ENCODE measurements at places on chromosomes 7 and 10.

- DNase-seq = no peak
These were observed 404 bp upstream of the FMC1 start for GRCh38 chr7:139340808-139341057.

DNA sequence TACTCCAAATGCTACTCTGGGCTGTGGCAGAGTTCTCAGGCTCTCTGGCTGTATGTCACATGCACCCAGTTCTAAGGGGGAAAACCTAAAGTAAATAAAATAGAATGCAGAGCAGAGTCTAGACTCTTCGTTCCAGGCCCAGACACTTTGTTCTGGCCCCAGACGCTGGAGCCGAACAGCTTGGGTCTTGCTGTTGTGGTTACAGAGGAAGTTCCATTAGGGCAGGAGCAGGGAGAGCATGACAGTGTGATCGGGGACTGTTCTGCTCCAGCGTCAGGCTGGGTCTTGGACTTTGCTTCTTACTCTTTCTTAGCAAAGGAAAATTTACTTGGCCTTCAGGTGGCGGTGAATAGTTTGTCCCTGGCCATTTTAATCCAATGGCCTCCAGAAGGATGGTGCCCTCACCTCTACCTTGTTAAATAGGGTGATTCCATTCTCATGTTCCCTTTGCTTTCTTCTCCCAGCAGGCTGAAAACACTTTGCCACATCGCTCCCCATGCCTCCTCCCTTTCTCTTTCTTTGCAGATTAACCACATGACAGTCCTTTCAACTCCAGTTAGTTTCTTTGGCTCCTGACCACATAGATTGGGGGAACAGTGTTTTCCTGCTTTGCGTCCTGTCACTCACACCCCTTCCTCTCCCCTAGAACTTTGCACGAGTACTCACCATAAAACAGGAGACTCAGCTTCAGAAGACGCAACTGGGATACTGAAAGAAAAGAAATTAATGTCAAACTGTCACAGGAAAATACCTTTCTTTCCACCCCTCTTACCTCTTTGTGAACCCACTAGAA, 730.8 kb downstream of the SUGCT start:
- DNase-seq = no peak

DNA sequence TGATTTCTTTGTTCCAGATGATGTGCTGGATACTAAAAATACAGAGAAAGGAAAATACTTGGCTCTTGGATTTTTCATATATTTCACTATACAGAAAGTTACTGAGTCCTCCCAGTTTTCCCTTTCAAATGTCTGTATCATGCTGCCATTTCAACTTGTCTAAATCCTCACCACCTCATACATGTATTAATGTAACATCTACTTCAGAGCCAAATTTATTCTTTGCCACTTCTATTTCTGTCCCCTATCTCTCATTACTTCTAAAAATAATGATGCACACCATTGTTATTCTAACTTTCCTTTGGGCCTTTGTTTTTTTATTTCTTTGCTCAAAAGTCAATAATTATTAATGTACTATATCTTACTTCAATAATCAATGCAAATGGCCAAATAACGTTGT, 312.2 kb downstream of the MAGI2 start:
- DNase-seq = no peak

- no peak for DNase-seq
These were observed at the start of gene RAPGEF5 for GRCh38 chr7:22356701-22357310. Gene RAPGEF5, minus strand, starts transcription at chr7:22357154. Its CDS starts 94 bp downstream, at chr7:22357060.

DNA sequence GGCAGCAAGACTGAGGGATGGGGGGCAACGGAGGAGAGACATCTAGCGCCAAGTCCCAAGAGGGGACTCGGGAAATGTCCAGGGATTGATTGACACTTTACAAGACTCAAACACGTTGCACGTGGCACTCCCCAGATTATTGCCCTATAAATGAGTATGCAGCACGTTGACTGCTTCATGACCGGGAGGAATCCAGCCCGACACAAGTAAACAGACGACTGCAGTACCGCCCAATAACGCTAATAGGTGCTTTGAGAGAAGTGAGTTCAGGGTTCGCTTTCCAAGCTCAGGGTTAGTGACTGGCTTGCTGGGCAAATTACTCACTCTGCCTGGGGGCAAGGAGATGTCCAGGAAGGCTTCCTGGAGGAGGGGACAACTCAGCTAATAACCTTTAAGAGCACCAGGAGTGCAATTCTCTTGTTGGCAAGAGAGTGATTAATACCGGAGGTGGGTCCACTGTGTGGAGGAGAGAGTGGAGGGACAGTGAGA, 73.3 kb upstream of the MYL10 start:
- DNase-seq = no peak

GRCh38 chr7:95646350-95646749, 50.0 kb upstream of the PDK4 start:
- no peak for DNase-seq

GRCh38 chr7:50982626-50983025, 199.9 kb upstream of the GRB10 start:
- DNase-seq = no peak

DNA sequence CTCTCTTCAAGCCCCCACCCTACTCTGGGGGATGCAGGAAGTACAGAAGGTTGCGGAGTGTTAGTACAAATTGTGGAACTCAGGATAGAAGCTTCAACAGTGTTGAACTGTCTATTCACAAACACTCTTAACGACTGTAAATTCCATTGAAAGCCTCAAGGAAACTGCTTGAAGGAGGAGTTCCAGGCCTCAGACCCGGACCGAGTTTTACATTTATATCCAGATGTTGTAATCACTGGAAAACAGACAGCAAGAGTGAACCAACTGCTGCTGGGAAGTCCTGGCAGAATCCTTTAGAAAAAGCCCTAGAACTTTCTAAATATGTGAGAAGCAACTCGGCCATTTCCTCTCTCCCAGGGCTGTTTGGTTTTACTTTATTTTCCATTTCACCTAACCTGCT, 84.1 kb upstream of the LRRC18 start:
- no peak for DNase-seq

DNA sequence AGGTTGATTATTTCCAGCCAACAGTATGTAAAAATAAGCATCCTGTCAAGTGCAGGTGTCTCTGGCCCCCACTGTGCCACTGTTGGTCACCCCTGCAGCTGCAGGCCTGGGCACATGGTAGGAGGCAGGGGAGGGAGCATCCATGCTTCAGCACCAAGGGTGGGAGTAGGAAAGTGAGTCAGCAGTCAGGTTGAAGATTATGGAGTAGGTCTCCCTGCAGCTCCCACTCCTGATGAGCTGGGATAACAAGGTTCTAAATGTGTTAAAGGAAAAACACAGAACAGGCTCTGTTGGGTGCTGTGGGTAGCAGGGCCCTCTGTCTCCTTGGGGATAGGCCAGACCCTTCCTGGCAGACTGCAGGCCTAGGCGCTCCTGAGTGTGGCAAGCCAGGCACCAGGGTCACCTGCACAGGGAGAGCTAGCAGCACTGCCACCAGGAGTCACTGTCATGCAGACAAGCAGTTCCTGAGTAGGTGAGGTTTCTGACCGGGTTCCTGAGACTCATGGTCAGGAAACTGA, 59.3 kb downstream of the NUDCD3 start:
- DNase-seq = no peak

DNA sequence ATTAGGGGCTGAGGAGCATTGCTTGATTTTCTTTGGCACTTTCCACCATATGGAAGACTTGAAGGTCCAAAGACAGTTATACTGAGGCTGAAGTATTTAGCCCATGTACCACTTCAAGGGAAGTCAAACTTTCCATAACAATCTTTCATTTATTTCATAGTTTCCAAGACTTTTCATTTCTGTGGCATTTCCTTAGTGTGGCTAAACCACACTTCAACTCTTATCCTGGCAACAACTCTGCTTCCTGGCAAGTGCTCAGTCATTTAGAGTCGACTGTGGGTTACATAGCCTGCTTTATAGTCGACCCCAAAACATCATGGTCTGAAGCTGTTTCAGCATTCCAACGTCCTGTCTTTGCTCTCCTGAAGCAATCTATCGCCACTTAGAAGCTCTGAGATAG, 343.0 kb upstream of the SEMA3D start:
- DNase-seq = no peak

DNA sequence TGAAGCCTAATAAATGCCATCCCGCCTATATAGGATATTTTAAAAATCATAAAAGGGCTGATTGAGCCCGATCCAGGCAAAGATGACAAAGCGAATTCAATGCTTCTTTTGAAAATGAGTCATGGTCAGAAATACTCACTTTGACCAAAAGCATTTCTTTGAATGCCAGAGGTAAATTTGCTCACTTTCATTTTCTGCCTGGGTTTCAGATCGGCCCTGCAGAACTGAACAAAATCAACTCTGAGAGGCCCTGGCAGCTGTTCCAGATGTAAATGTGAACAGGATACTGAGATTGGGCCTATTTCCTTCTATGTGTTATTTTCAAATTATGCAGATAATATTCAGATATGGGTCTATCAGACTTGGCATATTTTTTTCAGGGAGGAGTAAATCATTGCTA, 114.8 kb upstream of the ARID5B start:
- DNase-seq = no peak

GRCh38 chr10:10665750-10666149, 351.9 kb upstream of the CELF2 start:
- no peak for DNase-seq

GRCh38 chr7:136104269-136104603, 127.1 kb upstream of the MTPN start:
- no peak for DNase-seq

DNA sequence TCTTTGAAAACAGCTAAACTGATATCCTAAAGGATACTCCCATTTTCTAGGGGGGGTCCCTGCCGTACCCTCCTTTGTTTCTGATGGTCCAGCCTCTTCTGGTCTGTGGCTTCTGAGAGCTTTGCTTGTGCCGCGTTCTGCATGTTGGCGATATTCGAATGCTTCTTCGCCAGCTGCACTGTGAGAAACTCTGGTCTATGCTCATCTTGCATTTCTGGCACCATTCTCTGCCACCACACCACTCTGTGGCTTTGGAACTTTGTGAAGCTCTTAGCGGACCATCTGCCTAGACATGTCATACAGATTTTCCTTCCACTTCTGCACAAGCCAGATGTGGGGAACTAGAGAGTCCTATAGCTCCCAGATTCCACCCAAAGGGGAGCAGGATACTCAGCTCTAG, 197.2 kb downstream of the REEP3 start:
- no peak for DNase-seq

DNA sequence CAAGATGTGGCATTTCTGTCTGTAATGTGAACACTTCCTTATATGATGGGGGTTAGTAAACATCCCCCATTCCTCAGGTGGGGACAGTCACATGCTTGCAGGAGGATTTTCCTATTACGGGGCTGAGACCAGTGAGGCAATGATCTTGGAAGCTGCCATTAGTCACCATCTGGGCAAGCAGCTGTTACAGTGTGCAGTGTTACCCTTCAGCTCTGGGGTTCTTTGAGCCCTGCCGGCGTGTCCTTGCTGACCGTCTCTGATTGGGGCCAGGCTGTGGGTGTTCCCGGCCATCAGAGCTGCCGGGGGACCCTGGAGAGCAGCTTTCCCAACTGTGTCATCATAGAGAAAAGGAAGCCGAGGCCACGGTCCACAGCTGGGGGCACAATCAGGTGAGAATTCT, 126.8 kb upstream of the FAM20C start:
- no peak for DNase-seq

- no peak for DNase-seq
These were observed 46.1 kb upstream of the ZMIZ1 start for GRCh38 chr10:79022565-79023230.

DNA sequence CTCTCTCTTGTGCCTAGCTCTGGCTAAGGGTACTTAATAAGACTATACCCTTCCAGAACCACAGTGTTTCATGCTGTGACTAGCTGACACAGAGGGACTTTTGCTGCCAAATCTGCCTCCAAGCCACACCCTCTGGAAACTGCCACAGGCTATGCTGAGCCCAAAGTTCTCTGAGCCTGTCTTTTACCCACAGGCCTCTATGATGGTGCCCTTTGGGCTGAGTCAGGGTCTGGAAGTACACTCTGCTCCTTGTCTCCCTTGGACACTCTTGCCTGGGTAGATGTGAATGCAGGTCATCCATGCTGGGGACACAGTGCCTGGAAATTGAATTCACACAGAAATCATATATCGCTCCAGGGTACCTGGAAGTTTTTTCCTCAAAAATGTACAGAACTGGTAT, 22.6 kb downstream of the DYDC1 start:
- no peak for DNase-seq

DNA sequence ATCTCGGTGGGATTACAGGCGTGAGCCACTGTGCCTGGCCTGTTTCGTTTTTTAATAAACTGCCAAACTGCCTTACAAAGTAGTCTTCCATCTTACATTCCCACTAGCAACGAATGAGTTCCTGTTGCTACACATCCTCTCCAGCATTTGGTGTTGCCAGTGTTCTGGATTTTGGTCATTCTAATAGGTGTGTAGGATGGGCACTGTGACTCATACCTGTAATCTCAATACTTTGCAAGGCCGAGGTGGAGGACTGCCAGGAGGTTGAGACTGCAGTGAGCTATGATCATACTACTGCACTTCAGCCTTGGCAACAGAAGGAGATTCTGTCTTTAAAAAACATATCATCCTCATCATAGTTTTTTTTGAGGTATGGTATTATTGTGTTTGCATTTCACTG, 21.4 kb upstream of the RSBN1L start:
- no peak for DNase-seq

GRCh38 chr10:31584876-31585275, 265.9 kb downstream of the ZEB1 start:
- DNase-seq = no peak

DNA sequence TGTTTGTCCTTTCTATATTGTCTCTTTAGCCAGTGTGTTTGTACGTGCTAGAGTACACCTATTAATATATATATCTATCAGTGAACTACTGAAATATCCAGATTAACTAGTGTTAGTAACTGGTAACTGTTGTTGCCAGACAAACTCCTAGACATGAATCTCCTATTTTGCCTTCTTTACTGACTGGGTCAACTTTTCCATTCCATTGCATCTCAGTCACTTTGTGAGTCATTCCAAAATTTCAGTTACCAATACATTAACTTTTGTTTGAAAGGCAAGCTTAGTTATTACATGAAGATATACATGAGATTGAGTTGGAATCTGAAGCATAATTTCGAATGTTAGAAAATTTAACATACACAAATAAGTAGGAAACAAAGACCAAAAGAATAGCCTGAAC, 51.4 kb downstream of the BTAF1 start:
- DNase-seq = no peak

- DNase-seq = no peak
These were observed 68.8 kb upstream of the PITRM1 start for GRCh38 chr10:3241274-3241921.

DNA sequence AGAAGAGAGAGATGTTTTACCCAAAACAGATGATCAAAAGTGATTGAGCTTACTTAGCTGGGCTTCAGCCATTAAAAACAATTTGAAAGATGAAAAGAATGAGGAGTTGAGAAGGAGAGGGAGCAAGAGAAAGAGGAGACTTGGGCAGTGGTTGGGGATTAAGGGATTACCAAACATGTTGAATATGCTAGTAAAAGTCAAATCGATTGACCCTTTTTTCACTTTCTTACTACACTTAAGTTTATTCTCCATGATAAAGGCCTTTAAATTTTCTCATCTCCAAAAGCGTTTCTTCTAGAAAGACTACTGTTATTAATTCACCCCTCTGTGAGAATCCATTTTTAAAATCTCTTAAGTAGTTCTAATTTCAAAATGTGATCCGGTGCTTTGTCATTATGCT, 1254.0 kb upstream of the PHF14 start:
- no peak for DNase-seq

- DNase-seq = peak; percentile 59
These were observed 2.6 kb downstream of the LDB1 start for GRCh38 chr10:102117391-102118159.

Data from stimulated activated naive CD4-positive, alpha-beta T cell treated with Interleukin-2 at 50 U/mL for 16 hours (primary cell).